ENCODE measurements at places on chromosomes 4 and X. TPM values are rescaled to one million over a fixed set of nuclear protein-coding genes. Genes with fewer than 3 reads are reported as not detected.

PRDM8 gene
- not detected for total RNA-seq

RTL5 gene
- total RNA-seq, result not detected

MAOB gene
- total RNA-seq, result not detected

CEP44 gene
- 32.4 TPM for total RNA-seq

GRCh38 chrX:65755786-65756185, 88.3 kb downstream of the MSN start:
- DNase-seq, result no peak

DNA sequence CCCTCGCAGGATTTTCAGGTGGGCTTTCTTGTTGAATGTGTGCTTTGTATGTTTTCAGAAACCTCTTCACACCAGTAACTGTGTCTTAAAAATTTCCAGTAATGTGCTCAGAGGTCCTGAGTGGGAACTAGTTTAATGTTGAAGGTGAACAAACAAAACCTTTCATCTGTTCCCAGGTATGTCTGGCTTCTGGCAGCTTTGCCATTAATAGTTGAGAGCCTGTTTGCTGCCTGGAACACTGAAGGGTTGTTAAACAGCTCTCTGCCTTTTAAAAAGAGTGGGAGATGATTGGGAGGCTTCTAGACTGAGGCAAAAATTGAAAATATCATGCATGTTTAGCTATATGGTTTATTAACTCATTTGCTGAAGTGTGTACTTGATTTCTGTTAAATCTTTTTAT, 161.2 kb upstream of the AGTR2 start:
- DNase-seq, result no peak

DNA sequence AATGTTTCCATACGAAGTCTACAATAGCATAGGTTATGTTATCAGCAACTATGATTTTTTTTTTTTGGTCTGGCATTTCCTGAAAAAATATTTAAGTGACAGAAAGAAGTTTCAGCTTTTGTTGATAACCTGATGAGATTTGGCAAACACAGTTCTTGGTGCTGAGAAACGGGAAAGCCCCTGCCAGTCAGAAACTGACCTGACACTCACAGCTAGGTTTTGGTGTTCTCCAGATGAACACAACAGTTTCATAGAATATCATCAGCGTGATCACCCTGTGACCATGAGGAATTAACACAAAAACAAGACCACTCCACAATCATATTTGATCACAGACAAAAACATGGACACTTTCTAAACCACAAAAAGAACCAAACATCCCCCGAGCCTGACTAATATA, 152.5 kb upstream of the DCAF8L1 start:
- DNase-seq, result no peak

DNA sequence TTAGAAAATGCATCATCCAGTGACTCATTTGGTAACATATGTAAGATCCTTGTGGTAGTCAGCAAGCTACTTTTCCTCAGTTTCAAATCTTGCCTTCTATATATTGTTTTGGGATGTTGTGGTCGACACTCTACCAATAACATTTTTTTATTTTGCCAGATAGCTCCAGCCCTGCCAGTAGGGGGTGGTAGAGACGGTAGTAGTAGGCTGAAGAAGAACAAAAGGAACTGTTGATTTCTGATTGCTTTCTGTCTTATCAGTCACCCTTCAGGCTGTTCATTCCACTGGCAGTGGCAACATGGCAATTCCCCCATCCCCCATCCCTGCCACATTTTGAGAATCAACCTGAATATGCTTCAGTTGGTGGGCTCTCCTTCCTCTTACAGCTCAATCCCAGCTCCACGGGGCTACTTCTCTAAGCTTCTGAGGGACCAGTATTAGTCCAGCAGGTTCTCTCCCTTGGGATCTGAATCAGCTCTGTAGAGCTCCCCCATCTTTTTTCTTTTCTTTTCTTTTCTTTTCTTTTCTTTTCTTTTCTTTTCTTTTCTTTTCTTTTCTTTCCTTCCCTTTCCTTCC, 171.5 kb upstream of the VEGFC start:
- DNase-seq, result peak; percentile 1

- DNase-seq, result peak; percentile 41
These were observed 65.7 kb upstream of the MAP9 start for GRCh38 chr4:155442267-155443105.

DNA sequence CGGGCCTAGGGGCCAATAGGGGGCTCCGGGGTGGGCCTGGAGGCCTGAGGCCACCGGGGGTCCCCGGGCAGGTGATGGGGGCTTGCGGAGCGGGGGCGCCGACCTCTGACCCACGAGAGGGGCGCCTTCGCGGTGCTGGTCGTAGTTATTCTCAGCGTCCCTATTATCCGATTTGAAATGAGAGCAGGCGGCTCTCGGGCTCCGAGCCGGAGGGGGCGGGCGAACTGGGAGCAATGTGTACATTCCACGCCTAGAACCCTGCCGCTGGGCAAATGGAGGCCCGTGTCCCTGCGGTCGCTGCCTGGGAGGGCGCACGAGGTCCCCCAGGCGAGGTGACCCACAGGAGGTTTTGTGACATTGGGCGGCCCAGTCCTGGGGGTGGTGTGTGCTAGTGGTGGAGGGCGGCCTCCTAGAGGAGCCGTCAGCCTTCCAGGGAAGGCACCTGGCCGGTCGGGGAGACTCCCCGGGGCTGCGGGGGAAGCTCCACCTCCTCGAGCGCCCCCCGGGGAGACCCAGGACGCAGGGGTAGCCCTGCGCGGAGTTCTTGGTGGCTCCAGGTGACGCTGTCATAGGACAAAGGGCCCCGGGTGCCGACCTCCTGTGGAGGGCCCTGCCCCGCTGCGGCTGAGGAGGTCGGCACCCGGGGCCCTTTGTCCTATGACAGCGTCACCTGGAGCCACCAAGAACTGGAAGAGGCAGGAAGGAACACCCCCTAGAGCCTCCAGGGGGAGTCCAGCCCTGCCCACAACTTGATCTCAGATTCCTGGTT, 102.6 kb upstream of the PRKX start:
- peak; percentile 56 for DNase-seq

DNA sequence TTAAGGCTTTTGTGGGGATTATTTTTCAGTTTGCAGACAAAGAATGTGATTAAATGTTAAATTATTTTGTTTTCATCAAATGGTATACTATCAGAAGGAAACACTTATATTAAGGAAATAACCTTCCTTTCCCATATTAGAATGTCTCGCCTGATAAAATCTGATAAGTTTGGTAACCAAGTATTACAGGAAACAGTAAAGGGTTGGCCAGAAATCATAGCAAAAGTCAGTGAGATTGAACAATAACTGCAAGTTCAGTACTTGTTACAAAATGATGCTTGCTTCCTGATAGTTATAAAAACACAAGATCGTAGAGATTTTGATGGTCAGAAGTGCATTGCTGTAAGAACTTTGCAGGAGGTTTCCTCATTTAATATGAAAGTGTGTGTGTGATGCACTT, 40.5 kb downstream of the FABP2 start:
- no peak for DNase-seq

DNA sequence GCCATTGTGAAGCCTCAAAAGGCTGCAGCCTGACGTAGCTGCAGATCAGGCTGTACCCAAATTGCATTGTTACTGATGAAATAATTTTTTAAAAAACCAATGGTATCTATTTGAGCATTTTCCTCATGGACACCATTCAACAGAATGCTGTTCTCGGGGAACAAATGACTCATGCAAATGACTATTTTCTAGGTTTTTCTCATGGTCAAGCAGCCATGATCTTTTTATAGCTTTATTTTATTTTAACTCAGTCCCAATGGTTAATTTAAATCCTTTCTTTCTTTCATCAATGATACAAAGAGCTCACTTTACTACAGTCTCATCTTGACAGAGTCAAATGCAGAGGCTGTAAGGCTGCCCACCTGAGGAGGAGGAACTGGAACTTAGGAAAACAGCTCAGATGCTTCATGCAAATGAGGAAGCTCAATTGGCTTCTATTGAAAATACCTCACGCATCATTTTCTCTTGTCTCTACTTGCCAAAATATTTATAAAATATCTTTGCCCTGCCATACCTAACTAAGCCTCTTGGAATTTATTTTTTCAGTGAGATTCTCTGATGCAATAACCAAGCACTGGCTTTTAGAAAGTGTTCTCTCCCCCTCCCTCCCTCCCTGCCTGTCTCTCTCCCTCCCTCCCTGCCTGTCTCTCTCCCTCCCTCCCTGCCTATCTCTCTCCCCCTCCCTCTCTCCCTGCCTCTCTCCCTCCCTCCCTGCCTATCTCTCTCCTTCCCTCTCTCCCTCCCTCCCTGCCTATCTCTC, 81.0 kb downstream of the SORBS2 start:
- DNase-seq, result peak; percentile 78

DNA sequence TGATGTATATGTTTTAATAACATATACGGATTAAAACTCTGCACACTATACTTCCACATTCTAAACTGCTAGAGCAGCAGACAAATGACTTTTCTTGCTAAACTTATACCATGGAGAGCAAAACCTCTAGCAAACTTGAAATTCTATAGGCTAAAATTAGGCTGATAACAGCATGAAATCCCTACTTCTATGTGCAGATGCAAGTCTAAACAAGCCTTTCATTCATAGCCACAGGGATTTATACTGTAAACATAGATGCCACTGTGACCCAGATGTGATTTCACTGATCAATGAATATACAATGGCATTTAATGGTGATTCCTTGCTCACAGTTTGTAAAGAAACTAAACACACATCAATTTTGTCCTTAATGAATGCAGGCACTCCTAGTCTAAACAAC, 151.0 kb downstream of the ANTXR2 start:
- DNase-seq, result no peak

- no peak for DNase-seq
These were observed 37.0 kb downstream of the HTRA3 start for GRCh38 chr4:8306511-8307021.

DNA sequence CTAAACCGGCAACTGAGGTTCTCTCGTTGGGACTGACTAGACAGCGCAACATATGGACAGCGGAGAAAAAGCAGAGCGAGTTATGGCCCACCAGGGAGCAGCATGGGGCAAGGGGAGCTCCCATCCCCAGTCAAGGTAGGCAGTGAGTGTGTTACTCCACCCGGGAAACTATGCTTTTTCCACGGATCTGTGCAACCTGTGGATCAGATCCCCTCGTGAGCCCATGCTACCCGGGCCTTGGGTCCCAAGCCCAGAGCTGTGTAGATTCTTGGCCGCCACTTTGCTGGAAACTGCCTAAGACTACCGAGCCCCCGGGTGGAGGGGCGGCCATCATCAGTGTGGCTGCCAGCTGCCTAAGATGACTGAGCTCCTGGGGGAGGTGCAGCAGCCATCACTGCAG, 140.9 kb downstream of the PAPSS1 start:
- no peak for DNase-seq

GRCh38 chr4:2662598-2662997, 93.5 kb downstream of the TNIP2 start:
- DNase-seq, result no peak

Data from OCI-LY7 (cell line).